ENCODE measurements at places on chromosomes 7 and 10. TPM values are rescaled to one million over a fixed set of nuclear protein-coding genes. Genes with fewer than 3 reads are reported as not detected.

The SNX8 gene
- 9.0 TPM for total RNA-seq

DNA sequence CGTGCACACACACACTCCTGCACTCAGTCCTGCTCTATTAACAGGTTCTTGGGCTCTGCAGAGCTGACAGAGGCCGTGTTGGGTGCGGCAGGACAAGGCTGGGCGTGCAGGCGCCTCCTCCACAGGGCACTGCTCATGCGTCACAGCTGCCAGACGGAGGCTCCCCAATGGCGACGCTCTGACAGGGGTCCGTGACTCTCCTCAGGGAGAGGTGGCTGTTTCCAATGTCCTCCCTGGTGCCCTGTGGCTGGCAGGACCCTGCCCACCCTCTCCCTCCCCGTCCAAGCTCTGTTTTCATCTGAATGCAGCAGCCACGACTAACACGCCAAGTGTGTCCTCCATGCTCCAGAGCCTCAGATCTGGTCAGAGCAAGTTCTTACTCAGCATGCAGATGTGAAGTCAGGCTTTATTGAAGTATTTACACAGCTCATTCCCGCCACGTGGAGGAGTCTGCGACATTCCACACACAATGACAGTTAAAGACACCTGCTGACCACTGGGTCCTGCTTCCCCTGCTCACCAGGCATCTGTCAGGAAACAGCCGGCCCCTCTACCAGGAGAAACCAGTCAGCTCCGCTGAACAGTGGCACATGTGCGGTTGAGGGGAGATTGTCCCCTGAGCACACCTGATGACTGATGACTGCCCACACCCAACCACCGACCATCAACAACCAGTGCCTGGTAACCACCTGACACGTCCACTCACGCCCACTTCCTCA lies 116.7 kb downstream of the VIPR2 start:
- no peak for DNase-seq

- DNase-seq, result no peak
These were observed 96.3 kb upstream of the ARMC3 start for GRCh38 chr10:22831586-22831985.

DNA sequence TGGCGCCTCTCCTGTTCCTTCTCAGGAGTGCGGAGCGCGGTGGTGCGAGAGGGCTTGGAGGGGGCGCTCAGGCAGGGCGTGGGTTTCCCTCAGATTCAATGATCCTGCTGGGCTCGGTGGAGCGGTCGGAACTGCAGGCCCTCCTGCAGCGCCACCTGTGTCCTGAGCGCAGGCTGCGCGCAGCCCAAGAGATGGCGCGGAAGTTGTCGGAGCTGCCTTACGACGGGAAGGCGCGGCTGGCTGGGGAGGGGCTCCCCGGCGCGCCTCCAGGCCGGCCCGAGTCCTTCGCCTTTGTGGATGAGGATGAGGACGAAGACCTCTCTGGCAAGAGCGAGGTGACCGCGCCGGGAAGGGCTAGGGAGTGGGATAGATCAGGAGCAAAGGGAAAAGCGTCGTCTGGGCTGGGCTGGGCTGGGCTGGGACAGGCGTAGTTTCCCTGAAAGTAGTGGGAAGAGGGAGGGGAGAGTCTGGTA lies 17.0 kb downstream of the FAM131B start:
- no peak for DNase-seq

DNA sequence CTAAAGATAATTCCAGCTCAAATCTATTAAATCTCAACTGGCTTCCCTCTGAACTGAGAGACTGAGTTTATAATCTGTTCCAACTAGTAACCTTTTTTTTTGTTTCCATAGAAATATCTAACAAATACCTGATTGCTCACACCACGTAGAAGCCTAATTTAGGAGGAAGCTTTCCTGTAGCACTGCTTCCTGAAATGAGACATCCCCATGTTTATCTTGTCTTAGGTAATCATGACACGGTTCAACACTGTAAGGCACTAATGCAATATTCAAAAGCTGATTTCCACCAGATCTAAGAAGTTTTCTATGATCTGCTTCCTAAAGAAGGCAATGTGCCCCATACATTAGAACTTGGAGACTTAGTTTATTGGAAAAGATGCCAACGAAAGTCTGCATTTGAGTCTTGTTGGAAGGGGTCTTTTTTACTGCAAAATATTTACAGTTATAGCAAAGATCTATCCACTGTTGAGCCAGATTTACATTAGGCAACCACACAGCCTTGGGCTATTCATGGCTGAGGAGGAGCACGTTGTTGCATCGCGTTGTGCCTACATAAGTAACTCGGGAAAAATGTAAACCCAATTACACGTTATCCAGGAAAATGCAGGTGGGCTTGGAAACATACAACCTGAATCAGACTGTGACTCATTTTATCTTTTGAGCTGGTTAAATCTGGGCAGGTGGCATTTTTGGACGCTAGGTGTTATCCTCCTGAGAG lies 66.3 kb downstream of the VIPR2 start:
- DNase-seq, result no peak
